ENCODE measurements at places on chromosomes 6 and 20.
A peak's percentile ranks its signal among the peaks of the same experiment; 100 is the strongest.

- DNase-seq: no peak
These were observed 28.0 kb downstream of the PSMG4 start for GRCh38 chr6:3286641-3287171.

- DNase-seq: no peak
These were observed 227.4 kb downstream of the DLL1 start for GRCh38 chr6:170063431-170063830.

- peak; percentile 31 for DNase-seq
These were observed 2.7 kb downstream of the EPB41L2 start for GRCh38 chr6:131060311-131060710.

GRCh38 chr6:90928051-90928450 lies 341.2 kb upstream of the MAP3K7 start:
- DNase-seq: no peak

DNA sequence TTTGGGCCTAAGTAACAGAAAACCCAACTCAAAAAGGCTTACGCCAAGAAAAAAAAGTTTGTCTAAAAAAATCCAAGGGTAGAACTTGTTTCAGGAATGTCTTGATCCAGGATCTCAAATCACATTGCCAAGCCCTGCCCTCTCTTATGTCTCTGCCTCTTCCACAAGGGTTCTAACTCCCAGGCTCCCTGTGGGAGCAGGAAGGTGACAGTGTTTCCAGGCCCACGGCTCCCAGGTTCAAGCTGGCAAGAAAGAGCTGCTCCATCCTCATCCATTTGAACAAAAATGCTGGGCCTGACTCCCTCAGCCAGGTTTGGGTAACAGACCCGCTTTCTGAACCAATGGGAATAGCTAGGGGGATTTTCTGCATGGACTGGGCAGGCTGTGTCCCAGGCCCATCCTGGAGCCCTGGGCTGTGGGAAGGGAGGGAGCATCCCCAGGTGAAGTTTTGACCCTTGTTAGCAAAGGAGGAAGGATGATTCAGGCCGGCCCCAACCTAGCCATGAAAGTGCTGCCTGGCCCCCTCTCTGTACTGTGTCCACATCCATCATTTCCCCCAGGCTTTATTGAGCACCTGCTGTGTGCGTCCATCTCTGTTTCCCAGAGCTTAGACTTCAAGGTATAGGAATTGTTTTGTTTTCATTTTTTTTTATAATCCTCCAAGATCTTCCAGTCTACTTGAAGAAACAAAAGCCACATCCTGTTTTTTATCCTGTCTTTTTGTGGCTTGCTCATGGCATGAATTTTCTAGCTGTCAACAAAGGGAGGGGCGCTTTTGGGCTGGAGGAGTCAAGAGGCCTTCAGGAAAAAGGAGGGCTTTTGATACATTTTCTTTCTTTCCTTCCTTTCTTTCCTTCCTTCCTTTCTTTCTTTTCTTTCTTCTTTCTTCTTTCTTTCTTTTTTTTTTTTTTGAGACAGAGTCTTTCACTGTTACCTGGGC lies 159.8 kb downstream of the TFAP2C start:
- DNase-seq: peak; percentile 54

DNA sequence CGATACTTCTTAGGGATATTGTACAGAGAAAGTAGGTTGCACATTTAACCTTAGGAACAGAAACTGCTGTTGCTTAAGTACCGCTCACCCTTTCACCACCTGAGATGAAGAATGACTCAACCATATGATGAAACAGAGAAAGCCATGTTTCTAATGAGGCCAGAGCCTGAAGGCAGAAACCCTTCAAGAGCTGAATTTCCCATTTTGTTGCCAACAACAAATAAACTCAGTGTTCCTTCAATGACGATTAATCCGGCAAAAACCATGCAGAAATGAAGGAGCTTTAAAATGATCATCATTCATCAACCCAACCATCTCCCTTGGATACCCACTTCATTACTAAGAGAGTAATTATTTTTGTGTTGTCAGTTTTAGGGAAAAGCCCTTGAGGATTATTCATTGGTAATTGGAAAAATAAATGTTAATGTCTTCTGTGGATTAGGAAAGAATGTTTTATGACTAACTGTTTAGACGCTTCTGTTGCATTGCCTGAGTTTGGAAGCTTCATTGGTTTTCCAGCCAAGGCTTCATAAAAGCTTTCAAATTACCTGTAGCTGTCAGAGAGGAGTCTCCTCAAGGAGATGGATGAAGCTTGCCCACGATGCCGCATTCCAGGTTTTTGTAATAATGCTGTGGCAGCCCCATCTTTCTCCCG lies 112.1 kb upstream of the IYD start:
- DNase-seq: peak; percentile 89

DNA sequence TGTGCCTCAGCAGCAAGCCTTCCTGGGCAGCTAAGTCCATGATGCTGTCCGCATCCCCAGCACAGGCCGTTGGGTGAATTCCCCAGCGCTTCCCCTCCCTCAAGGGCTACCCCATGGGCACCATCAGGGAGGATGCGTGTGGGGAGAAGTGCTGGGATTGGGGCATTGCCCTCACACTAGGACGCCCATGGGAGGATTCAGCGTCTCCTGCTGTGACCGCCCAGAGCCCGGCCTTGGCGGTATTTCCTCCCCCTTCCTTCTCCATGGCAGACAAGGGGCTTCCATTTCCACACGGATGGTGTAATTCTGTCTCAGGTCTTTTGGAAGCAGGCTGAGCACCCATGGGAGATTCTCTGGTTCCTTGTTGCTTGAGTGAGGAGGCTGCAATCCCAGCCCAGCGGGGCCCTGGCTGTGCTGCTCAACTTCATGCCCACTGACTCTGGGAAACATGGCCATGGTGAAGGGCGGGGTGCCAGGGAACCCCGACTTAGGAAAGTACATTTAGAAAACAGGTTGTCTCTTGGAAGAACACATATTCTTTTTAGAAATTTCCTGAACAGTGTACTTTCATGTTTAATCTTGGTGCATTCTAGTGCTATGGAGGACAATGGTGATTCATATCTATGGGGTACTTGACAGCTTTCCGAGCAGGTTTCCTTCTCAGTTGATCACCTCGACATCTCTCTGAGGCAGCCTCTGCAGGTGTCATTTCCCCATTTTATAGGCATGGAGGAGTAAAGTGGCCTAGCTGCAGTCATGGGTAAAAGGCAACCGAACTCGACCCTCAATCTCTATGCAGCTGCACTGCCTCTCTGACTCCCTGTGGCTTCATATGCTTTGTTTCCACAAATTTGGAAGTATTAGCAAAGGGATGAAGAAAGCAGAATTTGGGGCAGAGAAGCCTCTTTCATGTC lies 178.2 kb upstream of the CST7 start:
- no peak for DNase-seq

DNA sequence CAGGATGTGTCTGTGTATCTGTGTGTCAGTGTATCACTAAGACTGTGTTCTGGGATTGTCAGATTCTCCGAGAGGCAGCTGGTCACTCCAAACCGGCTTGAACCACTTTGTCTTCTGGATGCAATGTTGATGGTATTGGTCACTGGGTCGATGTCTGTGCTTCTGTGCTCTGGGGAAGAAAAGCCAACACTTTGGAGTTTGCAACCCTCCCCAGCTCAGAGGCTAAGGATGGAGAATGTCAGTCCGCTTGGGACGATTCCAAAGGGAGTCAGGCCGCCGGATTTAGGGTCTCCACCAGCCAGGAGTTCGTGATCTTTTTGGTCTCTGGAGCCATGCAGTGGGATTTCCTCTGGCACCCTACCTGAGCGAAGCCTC lies 5.2 kb downstream of the MAFB start:
- DNase-seq: no peak

GRCh38 chr6:11833626-11834592 lies 55.3 kb upstream of the ADTRP start:
- DNase-seq: no peak

GRCh38 chr6:113004470-113005270 lies 657.5 kb downstream of the RFPL4B start:
- DNase-seq: no peak

GRCh38 chr6:124659427-124659826 lies 302.8 kb upstream of the RNF217 start:
- DNase-seq: no peak

GRCh38 chr6:112764377-112764776 lies 417.2 kb downstream of the RFPL4B start:
- DNase-seq: no peak

DNA sequence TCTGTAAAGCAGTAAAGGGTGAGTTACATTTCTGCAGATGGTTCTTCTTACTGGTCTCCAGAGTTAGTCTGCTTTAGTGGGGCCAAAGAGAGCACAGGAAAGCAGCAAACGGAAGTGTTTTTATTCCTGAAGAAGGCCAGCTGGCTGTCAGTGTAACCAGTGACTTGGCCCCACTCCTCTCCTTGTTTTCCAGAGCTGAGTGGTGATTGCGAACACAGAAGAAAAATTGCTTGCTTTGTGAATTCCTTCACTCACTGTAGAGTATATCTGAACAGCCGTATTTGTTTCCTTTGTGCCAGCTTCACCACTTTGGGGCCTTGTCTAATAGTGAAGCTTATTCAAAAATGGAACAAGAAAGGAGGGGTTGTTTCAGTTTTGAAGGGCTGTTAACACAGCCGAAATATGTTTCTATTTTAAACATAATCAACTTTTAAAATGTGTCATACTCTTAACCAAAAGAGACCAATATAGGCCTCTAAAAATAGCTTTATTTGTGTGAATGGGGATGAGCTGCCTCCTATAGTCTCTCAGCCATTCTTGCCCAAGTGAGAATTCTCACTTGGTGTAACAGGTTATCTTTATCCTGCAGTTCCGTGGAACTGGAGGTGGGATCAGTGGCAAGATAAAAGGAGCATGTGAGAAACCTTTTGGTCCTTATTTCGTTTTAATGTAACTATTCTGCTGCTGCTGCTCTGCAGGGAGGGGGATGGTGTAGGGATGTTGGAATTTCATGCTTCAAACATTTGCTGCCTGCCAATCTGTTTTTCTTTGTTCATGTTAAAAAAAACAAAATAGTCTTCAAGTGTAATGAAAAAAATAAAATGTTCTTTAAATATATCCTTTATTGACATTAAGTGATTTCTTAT lies 37.8 kb downstream of the ZC2HC1B start:
- DNase-seq: peak; percentile 94

DNA sequence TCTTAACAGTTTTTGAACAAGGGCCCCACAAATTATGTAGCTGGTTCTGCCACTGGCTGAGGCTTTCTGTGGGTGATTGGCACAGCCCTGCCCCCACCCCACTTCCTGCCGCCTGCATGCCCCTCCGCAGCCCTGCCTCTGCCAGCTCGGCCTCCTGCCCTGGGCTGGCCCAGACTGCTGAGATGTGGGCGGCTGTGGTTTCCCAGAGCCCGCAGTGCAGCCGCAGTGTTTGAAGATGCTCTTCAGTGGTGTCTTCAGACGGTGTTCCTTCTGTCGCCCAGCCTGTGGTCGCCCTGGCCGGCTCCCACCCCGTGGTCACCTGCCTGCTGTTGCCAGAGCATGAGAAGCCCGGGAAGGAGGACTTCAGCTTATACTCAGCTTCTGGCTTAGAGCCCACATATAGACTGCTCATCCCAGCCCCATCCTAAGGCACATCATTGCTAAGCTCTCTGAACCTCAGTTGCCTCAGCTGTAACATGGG lies 154.3 kb downstream of the VEGFA start:
- DNase-seq: no peak

- peak; percentile 66 for DNase-seq
These were observed 753.3 kb upstream of the MARCKS start for GRCh38 chr6:113103634-113104361.

DNA sequence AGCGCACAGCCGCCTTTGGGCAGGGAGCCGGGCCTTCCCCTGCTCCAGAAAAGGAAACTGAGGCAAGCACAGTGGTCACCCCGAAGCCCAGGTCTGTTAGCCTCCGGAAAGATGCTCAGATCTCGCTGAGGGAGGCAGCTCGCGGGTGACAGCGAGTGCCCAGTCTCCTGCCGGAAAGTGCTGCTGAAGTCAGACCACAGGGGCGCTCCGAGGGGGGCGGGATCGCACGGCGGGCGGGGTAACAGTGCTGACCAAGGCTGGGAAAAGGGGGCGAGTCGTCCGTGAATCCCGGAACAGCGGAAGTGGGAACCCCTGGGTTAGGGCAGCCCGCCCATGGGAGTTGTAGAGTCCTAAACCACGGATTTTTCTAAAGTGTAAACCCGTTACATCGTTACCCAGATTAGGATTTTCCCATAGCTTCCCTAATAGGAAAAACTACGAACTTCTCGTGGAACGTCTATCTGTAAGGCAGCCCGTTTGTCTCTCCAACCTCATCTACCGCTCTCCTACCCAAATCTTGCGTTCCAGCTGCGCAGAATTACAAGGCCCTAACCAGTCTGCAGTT lies 504 bp downstream of the VPS16 start:
- DNase-seq: peak; percentile 62

DNA sequence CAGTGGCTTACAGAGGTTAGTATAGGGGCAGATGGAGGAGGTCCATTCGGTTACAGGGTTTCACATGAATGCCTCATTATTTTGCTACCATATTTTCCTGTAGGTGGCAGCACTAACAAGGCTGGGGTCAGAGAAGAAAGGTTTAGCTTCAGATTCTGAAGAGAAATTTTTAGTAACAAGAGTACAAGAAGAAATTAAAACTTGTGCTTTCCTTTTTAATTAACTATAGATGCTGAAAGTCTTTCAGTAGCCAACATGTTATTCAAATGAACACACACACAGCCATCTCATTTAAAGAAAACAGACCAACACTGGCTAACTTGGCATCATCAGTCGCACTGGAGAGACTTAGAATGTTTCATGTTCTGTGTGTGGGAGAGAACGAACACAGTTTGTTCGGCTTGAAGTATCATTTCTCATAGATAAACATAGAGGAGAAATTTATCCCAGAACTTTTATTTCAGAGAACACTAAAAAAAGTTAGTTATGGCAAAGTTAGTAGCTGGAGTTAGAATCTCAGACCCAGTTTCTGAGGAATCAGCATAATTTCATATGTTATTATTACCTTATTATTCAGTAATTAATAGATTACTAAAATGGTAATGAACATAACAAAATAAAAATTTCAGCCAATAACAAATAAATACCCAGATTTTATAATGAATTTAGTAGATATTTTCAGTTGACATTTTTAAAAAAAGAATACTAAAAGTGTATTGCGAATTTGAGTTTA lies 314.0 kb upstream of the RSPO3 start:
- DNase-seq: peak; percentile 69

GRCh38 chr6:108608453-108609275 lies 47.9 kb downstream of the FOXO3 start:
- no peak for DNase-seq

All from cardiac fibroblast (primary cell).